CD4-positive, alpha-beta memory T cell (primary cell): ENCODE measurements at places on chromosomes 7 and 10. TPM values are rescaled to one million over a fixed set of nuclear protein-coding genes. Genes with fewer than 3 reads are reported as not detected.

DNA sequence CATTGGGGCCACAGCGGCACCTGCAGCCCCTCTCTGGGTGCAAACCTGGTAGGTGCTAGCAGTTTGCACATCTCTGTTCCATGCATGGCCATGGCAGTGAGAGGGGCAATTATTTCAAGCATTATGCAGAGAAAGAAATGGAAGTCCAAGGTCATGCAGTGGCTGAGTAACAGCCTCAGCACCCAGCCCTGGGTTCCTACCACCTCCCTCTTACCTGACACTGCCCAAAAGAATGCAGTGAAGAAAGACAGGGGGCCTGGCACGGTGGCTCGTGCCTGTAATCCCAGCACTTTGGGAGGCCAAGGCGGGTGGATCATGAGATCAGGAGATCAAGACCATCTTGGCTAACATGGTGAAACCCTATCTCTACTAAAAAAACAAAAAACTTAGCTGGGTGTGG, 4.9 kb upstream of the CHST12 start:
- no peak for DNase-seq

NOS3 gene
- total RNA-seq, result 4.6 TPM

- DNase-seq, result peak; percentile 38
Observed at GRCh38 chr7:23469150-23469960, 936 bp downstream of the IGF2BP3 start.

GIMAP5 gene
- total RNA-seq, result 297 TPM

AMZ1 gene
- total RNA-seq, result 2.0 TPM

DNA sequence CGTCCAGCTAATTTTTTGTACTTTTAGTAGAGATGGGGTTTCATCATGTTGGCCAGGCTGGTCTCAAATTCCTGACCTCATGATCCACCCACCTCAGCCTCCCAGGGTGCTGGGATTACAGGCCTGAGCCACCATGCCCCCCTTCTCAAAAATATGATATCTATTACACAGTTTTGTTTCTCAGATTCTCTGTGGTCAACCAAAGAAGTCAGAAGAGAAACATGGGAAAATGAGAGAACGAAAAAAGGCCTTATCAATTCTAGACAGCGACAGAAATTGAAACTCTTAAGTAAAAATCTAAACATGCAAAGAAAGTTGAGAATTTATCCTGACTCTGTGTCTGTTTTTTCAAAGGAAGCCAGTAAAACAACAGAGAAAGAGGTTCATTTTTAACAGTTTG, 283.8 kb upstream of the PLXDC2 start:
- no peak for DNase-seq

CALHM1 gene
- not detected for total RNA-seq

CCL26 gene
- total RNA-seq, result not detected

DNA sequence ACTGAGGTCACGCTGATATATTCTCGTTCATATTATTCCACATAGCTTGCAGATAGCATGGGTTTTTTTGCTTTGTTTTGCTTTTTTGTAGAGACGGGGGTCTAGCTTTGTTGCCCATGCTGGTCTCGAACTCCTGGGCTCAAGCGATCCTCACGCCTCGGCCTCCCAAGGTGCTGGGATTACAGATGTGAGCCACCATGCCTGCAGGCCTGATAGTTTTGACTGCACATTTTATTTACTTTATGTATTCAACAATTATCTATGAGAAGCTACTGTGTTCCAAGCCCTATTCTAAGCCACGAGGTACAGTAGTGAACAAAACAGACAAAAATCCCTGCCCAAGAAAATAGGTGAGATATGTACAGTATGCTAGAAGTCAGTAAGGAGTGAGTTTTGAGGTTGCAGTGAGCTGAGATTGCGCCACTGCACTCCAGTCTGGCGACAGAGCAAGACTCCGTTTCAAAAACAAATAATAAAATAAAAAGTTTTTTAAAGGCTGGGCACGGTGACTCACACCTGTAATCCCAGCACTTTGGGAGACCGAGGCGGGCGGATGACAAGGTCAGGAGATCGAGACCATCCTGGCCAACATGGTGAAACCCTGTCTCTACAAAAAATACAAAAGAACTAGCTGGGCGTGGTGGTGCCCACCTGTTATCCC, 1.3 kb upstream of the YWHAG start:
- DNase-seq, result no peak

DNA sequence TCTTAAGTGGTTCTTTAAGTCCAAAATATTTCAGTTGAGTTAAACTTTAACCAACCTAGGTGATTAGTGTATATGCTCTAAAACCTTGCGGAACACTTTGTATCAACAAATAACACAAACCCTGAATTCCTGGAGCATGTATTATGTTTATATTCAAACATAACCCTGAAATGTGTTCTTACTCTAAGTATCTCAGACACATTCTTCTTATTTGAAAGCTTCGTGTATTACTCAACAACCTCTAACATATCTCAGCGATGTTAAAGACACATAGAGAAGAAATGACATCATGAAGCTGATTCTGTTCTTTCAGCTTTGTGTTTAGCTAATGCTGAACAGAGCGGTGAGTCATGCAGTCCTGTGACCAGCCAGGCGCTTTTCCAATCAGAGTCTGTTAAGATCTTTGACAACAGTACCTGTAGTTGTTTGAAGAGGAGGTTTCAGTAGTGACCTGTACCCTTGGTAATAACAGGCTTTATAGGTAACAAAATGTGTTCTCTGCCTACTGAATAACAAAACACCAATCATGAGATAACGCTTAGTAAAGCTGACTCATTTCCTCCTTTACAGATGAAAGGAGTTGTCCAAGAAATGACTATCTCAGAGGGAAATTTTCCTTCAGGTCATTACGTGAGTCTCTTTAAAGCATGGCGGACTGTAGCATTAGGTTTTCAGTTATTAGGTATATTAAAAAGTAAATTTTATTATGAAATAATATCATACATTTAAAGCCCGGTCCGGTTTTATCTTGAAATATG, 67.3 kb upstream of the KLF6 start:
- DNase-seq, result peak; percentile 80

GIMAP8 gene
- total RNA-seq, result 62.5 TPM

GRCh38 chr7:68733219-68734153, 864.8 kb upstream of the AUTS2 start:
- no peak for DNase-seq

DNA sequence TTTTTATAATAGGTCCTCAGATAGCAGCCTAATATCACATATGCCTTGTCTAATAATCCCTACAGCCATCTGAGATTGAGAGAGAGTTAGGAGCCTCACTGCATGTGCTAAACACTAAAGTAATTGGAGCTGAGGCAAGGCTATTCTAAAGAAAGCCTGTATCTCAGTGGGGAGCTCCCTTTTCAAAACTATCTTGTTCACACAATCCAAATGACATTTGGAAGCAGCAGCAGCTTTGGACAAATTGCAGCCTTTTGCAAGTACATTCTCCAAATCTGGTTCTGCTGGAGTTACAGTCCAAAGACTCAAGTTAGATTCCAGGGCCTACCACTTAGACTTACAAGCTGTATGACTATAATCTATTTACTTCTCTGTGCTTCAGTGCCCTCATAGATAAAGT, 104.5 kb downstream of the MACC1 start:
- DNase-seq, result no peak

GRCh38 chr10:130857631-130858295, 453.8 kb downstream of the TCERG1L start:
- no peak for DNase-seq

- DNase-seq, result no peak
Observed at GRCh38 chr10:102431452-102432124, 786 bp downstream of the CUEDC2 start.

DNA sequence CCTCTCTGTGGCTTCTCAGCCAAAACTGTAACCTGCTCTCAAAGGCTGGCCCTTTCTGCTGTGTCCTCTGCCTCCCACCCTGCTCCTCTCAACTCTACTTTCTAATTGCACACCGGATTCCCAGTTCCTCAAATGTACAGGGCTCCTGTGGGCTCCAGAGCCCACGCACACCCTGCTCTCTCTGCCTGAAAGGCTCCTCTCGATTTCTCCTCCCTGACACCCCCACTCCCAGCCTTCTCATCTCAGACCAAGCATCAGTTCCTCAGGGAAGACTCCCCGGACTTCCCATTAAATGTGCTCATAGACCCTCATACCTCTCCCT, 111.7 kb upstream of the STEAP1B start:
- no peak for DNase-seq

DNA sequence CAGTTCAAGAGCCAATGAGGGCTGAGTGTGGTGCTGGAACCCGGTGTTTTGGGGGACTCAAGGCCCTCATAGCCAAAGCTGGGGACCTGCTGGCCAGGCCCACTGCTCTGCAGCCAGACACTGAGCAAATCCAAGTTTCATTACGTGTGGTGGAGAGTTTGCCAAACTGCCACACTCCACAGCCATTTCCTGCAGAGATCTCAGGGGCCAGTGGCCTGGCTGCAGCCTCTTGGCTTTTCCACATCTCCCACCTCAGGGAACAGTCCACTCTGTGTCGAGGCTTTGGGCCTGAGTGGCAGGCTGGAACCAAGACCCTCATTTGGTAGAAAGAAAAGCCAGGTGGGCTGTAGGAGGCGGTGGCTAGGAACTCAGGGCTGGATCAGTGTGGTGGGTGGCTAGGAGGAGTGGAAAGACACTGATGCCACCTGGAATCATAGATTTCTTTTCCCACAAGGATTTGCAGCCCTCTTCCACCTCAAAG, 3.2 kb downstream of the HOXA11 start:
- no peak for DNase-seq

GRCh38 chr10:98555021-98555619, 108.4 kb upstream of the HPS1 start:
- DNase-seq, result no peak

- no peak for DNase-seq
Observed at GRCh38 chr7:1533547-1534329, 3.2 kb downstream of the MAFK start.

GRCh38 chr10:3783682-3784432, 1.2 kb downstream of the KLF6 start:
- peak; percentile 77 for DNase-seq

DNA sequence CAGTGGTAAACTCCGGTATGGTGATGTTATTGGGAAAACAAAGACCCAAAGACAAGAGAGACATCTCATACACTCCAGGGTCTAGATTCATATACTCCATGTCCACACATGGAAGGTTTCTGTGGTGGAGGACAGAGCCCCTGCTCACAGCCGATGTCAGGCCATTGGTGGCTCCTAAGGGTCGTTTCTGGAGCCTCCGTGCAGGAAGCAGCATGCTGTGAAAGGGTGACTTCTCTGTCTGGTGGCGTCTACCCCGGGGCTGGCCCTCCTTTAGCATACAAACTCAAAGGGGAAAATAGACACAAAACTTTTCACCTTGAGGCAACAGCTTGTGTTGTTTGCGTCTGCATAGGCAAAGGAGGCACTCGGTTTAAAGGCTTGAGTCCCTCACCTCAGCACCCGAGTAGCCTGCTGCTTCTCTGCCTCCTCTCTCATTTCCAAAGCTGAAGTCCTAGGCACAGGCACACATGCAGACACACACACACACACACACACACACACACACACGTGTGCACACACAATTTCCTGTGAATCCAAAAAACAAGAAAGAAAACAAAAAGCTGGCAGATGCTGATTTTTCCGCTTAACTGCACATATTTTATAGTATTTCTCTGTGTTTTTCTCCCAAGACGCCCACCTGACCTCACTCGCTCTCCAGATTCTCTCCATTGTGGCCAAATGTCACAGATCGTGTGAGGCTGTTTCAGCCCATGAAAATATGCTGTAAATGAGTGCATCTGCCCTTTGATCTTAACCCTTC, 601.4 kb upstream of the MGMT start:
- DNase-seq, result no peak

DNA sequence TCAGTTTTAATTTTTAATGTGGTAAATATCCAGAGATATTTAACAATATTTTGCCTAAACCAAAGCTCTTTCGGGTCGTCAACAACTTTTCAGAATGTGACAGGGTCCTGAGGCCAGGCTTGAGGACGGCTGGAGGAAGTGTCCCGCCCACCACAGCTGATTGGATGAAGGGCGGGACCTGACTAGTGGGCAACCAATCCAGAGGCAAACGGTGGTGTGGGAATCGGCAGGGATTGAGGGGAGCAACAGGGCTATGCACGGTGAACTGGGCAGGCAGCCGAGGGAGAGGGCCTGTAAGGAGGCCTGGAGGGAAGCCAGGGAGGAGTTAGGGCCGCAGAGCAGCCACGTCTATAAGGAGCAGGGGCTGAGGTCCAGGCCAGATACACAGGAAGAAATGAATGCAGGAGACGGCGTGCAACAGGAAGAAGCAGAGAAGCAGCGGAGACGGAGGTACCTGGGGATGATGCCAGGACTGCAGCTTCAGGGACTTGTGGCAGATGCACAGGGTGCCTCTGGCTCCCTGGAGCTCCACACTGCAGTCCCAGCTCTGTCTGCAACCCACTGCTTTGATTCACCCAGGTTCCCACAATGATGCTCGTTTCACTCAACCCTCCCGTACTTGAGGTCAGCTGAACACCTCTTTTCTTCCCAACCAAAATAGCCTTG, 46.1 kb upstream of the ZMIZ1 start:
- no peak for DNase-seq

- DNase-seq, result no peak
Observed at GRCh38 chr10:110444004-110444337, 53.7 kb upstream of the DUSP5 start.

TUBAL3 gene
- total RNA-seq, result not detected

DNA sequence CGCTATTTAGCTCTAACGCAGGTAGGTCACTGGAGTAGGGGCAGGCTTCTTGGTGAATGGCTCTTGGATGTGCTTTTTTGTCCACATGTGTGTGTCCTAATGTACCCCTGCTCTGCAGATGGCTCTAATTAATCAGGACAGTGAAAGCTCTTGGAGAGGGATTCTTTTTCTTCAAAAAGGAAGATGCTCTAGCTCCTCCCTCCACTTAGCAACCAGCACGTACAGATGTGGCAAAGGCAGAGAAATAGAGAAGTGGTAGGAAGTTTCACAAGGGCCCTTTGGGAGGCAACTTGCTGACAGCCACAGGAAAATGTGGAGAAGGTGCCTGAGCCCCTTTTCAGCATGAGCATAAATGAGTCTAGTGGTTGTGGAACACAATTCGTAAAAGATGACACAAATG, 221.7 kb downstream of the PLXNA4 start:
- DNase-seq, result no peak

- peak; percentile 33 for DNase-seq
Observed at GRCh38 chr7:66859794-66860645, 61.0 kb upstream of the TMEM248 start.

PRSS58 gene
- total RNA-seq, result not detected

GRCh38 chr10:62626817-62627216, 177.7 kb upstream of the ADO start:
- no peak for DNase-seq

- peak; percentile 14 for DNase-seq
Observed at GRCh38 chr7:29989257-29989995, at the start of gene SCRN1. TSS of gene SCRN1 (minus strand) at chr7:29989801. CDS start at chr7:29969067, 20,734 bp downstream.

DNA sequence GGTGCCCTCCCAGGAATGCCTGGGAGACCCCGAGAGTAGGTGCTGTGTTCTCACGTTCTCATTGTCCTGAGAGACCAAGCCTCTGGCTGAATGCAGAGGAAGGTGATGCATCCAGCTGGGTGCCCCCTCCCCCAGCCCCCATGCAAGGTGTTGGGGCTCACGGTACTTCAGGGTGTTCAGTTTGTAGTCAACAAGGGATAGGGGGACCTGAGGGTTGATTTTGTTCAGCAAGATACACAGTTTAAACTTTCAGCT, 60.4 kb upstream of the DUSP5 start:
- no peak for DNase-seq
